ENCODE measurements at places on chromosomes 12 and 14.

GRCh38 chr12:115972241-115972640 is 305.3 kb downstream of the MED13L start:
- DNase-seq, result no peak

DNA sequence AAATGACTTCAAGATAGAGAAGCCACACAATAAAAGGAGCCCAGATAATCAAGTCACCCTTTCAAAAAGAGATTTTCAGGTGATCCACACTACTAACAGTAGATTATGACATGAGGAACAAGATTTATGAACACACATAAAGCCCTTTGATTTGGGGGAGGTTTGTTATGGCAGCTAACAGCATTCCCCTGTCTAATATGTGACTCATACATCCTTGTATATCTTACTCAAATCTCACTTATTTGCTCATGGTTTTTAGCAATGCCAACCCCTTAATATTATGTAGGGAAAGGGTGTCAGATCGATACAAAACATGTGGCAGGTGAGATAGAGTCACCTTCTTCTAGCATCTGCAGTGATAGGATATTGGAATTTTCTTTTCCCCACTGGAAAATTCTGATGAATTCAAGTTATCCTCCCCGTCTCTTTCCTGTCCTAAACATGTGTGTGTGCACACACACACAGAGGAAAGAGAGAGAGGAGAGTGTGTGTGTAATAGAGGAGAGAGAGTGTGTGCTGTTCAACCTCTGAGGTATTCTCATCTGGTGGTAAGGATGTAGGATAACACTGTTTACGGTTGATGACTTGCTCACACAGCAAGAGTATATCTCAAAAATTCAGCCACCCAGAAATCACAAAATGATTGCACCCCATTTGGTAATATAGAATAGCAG is 319.9 kb downstream of the KCNC2 start:
- DNase-seq, result no peak

- no peak for DNase-seq
Measured at GRCh38 chr12:3752096-3752709, 706 bp downstream of the CRACR2A start.

DNA sequence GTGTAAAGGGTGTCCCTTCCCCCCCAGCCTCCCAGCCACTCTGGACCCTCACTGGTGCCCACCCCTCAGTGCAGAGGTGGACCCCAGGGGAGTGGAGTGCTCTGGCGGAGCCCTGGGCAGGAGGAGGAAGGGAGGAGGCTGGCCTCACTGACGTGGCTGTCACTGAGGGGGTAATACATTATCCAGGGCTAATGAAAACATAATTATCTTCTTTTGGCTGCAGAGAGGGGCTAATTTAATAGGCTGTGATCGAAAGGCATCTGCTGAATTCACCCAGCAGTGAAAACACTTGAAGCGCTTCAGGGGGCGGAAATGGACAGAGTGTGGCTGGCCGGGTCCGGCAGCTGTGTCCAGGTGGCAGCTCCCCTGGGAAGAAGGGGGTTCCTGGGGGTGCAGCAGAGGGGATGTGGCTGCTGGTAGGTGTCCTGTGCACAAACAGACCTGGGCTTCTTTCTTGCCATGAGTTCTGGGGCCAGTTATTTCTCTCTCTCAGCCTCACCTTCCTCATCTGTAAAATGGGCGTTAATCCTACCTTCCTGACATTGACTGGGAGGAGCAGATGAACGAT is 3.7 kb upstream of the NOS1 start:
- no peak for DNase-seq

DNA sequence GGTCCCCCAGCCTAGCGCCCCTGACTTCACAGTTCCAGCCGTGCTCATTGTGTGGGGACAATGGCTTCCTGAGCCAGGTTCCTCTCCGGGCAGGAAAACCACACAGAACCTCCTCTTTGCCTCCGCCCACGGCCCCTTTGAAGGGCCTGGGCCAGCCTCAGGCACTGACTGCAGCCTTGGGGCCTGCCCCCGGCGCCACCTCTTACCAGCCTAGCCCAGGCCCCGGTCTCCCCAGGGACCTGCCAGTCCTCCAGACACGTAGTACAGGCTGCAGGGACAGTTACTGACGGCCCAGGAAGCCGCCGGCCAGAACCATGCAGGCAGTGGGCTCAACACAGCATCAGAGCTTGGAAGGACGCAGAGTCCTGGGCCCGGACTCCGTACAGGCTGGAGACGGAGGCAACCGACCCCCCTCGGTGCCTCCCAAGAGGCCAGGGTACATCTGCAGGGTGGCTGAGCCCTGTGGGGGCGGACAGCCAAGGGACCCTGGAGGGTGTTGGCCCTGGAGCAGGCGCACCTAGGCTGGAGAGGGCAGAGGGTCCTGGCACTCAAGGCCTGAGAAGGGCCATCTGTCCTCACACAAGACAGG is 20.9 kb upstream of the NUDT14 start:
- DNase-seq, result no peak
